Large intestine (tissue), 12 donors: ENCODE measurements at places on chromosomes 6 and 20.

GRCh38 chr20:16455324-16455723 is 117.9 kb downstream of the KIF16B start:
- peak; percentile 58 for DNase-seq

- DNase-seq: no peak
Measured at GRCh38 chr20:58056921-58057686, 171.3 kb downstream of the ANKRD60 start.

GRCh38 chr20:44759595-44759994 is 13.9 kb downstream of the KCNK15 start:
- no peak for DNase-seq

GRCh38 chr20:62488470-62488869 is 12.7 kb upstream of the GATA5 start:
- no peak for DNase-seq

- DNase-seq: no peak
Measured at GRCh38 chr6:167351656-167352345, 26.9 kb downstream of the TTLL2 start.

GRCh38 chr6:76441875-76442274 is 369.4 kb upstream of the IMPG1 start:
- no peak for DNase-seq

- no peak for DNase-seq
Measured at GRCh38 chr6:155247618-155248007, 16.2 kb upstream of the CLDN20 start.
